Pancreas (tissue), 10 donors: ENCODE measurements at places on chromosomes 16 and 17. TPM values are rescaled to one million over a fixed set of nuclear protein-coding genes. Genes with fewer than 3 reads are reported as not detected.

Gene AATK
- 24.3 TPM for polyA plus RNA-seq

Gene NPIPB13
- 6.9 TPM for polyA plus RNA-seq

Gene NSMCE1
- 37.9 TPM for polyA plus RNA-seq

Gene SLC13A2
- polyA plus RNA-seq: not detected

Gene PDPR
- 6.8 TPM for polyA plus RNA-seq

Gene FSCN2
- 2.5 TPM for polyA plus RNA-seq

Gene GCGR
- 7.3 TPM for polyA plus RNA-seq

Gene VPS4A
- polyA plus RNA-seq: 27.8 TPM

Gene SYNGR2
- polyA plus RNA-seq: 89.1 TPM

Gene CDH1
- polyA plus RNA-seq: 78.8 TPM

Gene MYH3
- polyA plus RNA-seq: 13.5 TPM
